Activated CD4-positive, alpha-beta T cell treated with anti-CD3 and anti-CD28 coated beads for 4 hours (primary cell): ENCODE measurements at places on chromosomes 6 and 20.

GRCh38 chr6:107144666-107145065, 29.4 kb upstream of the BEND3 start:
- no peak for DNase-seq

GRCh38 chr20:5090191-5090590, 29.6 kb downstream of the PCNA start:
- DNase-seq, result no peak

DNA sequence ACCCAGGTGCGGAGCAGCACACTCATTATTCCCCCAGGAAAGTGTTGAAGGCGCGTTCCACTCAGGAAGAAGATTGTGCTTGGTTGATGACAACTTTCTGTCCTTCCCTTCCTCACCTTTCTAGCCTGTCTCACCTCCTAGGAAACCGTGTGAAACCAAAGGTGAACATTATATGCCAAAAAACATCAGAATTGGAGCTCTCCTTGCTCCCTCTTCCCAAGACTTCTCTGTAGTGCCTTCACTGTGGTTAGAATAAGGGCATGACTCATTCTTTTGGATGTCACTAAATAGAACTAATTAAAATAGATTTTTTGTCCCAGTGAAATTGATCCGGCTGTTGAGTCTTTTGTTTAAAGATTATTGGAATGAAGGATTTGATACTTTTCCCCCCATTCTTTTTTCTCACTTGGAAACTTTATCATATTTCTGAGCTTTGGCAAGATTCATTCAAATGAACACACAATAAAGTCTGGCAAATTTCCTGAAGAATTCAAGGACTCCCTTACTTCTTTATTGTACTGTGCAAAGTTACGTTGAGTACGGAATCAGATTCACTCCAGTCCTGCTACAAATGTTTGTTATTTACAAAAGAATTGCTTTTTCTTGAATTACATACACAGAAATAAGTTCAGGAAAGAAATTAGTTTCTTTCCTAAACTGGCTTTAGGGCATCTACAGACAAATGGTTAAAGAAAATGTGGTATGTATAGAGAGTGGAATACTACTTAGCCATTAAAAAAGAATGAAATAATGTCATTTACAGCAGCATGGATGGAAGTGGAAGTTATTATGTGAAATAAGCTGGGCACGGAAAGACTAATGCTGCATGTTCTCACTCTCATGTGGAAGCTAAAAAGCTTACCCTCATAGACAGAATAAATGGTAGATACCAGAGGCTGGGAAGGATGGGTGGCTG, 142.8 kb upstream of the AKAP12 start:
- DNase-seq, result no peak

GRCh38 chr6:117906507-117906957, 532 bp upstream of the SLC35F1 start:
- DNase-seq, result no peak

DNA sequence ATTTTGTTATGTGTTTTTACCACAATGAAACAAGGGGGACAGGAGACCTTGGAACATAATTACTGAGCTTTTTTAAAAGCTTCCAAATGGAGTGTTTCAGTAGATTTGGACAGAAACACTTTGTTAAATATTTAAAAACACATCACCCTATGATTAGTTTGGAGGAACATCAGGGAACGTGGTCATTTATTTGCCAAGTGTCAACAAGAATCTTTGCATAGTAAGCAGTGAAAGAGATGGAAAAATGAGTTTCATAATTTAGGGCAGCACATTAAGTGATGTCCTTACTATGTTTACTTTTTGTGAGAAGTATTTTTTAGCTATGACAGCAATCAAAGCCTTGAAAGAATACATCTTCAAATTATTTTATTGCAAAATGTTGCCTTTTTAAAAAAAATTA, 82.6 kb downstream of the PROKR2 start:
- no peak for DNase-seq
